Ammon's horn (tissue), 1 donor: ENCODE measurements at places on chromosomes 2 and 18.

- no peak for DNase-seq
Measured at GRCh38 chr2:85787282-85787980, 33.6 kb downstream of the ATOH8 start.

DNA sequence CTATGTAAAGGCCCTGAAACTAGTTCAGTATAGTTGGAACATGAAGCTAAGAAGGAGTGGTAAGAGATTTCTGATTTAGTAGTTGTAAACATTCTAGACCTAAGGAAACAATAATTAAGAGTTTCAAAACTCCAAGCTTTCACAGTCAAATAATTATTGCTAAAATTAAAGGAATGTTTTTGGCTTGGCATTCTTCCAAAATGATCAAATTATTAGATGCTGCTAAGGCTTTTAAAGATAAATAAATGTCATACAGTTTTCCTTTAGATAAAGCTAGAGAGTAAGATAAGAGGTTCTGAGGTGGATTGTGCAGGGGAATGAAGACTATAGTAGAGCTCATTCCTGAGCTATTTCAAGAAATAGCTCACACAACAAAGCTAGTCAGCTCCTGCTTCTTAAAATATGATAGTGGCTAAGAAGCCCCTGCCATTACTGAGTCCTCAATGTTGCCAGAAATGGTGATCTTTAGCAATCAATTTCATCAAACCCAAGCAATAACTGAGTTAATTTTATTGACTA is 45.3 kb downstream of the ZC3H15 start:
- DNase-seq, result no peak

- DNase-seq, result no peak
Measured at GRCh38 chr18:58388736-58389135, 240.2 kb downstream of the ALPK2 start.

DNA sequence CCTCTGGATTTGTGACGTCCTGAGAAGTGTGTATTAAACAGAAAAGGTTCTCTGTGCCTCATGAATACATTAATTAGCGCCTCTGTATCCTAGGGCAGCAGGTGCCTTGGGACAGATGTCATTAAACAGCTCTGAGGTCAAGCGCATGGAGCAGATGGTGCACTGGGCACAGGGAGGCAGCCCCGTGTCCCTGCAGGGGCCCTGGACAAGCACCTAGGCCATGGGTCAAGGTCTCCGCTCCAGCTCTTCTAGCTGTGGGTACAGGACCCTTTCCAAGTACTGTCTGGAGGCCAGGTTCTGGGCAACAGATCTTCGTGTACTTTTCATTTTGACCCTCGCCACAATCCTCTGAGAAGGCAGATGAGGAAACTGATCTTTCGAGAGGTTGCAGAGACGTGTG is 126.4 kb downstream of the KCTD1 start:
- DNase-seq, result no peak

- DNase-seq, result no peak
Measured at GRCh38 chr2:189763908-189764661, 1.5 kb upstream of the OSGEPL1 start.
